ENCODE measurements at places on chromosomes 7 and 10. TPM values are rescaled to one million over a fixed set of nuclear protein-coding genes. Genes with fewer than 3 reads are reported as not detected.

DNA sequence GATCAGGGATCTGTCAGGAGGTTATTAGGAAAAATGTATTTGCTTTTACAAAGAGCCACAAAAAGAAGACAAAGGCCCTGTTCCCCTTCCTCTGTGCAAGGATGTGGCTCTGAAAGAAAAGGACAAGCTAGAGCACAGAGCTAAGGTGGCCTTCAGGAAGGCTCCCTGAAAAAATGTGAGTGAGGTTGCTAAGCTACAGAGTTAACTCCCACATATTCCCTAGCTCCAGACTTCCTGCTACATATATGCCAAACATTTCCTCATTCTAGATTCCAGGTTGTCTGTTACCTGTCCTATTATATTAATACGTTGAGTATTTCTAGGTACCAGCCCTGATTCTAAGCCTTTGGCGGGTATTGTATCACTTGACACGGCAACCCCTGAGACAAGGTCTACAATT lies 369.0 kb downstream of the PARD3 start:
- no peak for DNase-seq

- DNase-seq: no peak
These were observed 32.0 kb downstream of the TNS3 start for GRCh38 chr7:47549916-47550315.

Gene SOSTDC1
- total RNA-seq: 0.10 TPM

DNA sequence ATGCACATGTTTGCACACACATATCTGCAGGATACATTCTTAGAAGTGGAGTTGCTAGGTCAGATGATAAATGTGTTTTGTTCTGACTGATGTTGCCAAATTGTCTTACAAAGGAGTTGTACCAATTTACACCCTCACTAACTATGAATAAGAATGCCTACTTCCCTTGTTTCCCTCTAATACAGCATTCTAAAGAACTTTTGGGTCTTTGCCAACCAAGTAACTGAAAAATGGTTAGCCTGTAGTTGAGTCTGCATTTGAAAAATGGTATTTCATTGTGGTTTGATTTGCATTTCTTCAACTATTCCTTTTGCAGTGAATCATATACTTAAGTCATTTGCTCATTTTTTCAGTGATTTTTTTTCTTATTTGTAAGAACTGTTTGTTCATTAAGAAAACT lies 48.4 kb downstream of the TMEM26 start:
- no peak for DNase-seq

DNA sequence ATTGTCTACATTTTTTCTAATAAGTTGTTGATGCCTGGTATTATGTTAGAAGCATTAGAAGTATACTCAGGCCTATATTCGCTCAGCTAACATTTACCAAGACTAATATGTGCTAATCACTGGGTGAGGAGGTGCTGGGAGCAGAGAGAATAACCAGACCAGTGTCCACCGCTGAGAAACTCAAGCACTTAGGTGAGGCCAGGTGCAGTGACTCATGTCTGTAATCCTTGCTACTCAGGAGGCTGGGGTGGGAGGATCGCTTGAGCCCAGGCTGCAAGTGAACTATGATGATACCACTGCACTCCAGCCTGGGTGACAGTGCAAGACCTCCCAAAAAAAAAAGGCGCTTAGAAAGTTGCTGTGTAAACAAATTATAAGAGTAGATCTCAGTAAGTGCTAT lies 182.2 kb upstream of the AOAH start:
- no peak for DNase-seq

Gene HOXA7
- total RNA-seq: 19.7 TPM

GRCh38 chr10:60374836-60375235 lies 14.8 kb downstream of the ANK3 start:
- DNase-seq: no peak

DNA sequence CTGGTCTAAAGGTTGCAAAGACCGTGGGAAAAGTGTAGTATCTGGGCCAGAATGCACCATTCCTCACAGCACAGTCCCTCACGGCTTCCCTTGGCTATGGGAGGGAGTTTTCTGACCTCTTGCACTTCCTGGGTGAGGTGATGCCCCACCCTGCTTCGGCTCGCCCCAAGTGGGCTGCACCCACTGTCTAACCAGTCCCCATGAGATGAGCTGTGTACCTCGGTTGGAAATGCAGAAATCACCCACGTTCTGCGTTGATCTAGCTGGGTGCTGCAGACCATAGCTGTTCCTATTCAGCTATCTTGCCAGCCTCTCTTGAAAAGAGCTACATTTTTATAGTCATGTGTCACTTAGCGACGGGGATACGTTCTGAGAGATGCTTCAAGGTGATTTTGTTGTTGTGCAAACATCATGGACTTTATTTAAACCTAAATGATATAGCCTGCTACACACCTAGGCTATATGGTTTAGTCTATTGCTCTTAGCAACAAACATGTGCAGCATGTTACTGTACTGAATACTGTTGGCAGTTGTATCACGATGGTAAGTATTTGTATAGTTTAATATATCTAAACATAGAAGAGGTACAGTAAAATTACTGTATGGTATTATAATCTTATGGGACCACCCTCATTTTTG lies 120.0 kb downstream of the PPP1R9A start:
- no peak for DNase-seq

DNA sequence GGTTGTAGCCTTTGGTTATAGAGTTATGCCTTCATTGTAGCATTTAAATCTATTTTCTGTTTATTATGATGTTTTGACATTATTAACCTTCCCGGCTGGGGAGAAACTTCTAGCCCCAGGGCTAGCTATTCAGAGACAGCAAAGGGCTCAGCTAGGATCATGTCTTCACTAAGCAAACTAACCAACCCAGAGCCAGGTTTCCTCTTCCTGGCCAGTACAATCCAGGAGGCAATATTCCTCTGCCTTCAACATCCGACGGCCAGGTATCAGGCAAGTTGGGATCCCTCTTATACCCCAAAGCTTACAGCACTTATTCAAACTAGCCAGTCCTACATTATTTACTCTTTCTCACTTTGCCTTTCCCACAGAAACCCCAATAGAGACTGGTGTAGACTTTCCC lies 1060.7 kb upstream of the GHITM start:
- DNase-seq: no peak

GRCh38 chr7:105691082-105691679 lies 109.9 kb upstream of the EFCAB10 start:
- peak; percentile 35 for DNase-seq

Gene CARD11
- total RNA-seq: not detected

- peak; percentile 25 for DNase-seq
These were observed 100.2 kb downstream of the AGMO start for GRCh38 chr7:15461576-15461975.

GRCh38 chr10:69246581-69247312 lies 26.6 kb downstream of the HKDC1 start:
- no peak for DNase-seq
